Vagina (tissue), 2 donors: ENCODE measurements at places on chromosomes 2 and 18.

DNA sequence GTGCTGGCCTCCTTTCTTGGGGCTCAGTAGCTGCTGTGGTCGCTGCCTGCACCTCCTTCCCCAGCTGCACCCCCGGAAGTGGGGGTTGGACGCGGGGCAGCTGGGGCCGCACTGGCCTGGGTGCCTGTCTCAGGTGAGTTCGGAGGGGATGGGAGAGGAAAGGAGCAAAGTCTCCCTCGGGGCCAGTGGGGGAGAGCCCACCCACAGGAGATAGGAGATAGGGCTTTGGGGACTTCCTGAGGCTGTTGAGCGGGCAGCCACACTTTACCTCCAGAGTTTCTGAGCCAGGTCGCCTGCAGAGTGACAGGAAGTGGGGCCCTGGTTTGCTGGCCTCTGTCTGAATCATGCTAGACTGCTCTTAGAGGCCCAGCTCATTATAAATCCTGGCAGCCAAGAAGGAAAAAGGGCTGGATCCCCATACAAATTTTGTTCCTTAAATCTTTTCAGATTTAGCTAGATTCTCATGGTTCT, 8.1 kb downstream of the MBP start:
- peak; percentile 67 for DNase-seq

DNA sequence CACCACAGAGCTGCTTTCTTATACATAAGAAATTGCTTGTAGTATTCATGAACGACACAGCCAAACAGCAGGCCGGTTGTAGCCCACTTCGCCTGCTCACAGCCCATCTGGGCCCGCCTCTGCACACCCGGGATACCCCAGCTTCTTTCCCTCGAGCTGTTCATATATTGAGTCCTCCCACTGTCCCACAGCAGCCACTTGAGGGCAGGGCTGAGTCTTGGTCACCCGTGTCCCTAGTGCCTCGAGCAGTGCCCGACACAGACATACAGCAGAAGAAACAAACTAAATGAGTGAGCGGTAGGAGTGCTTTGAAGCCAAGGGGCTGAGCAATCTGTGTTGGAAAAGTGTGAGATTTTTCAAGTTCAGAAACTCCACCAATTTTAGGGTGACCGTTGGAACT, 251.4 kb downstream of the KLHL29 start:
- no peak for DNase-seq

DNA sequence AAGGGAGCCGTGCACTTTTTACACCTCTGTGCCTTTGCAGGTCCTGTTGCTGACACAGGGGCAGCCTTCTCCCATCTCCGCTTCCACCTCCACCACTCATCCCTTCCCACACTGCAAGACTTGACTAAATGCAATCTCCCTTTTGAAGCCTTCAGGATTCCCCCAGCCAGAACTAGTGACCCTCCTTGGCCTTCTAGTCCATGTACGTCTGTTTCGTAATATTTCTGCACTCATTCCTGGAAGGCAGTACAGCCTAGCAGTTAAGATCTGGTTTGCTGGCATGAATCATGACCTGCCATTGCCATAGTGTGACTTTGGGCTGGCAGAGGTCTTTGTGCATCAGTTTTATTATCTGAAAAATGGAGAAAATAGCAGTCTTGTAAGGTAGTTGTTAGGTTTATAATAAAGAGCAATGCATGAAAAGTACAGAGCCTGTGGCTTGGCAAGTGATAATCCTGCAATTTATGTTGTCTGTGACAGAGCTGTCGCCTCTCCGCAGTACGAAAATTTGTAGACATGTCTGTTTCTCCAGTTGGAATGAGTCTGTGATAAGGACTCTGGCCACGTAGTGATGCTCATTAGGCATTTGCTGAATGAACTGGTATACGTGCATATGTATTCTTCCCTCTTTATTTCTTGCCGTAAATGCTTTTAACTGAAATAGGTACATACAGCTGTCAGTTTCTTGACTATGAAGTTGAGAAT, 36.7 kb downstream of the NCK2 start:
- no peak for DNase-seq

GRCh38 chr2:176150584-176151441, 537 bp upstream of the HOXD4 start:
- DNase-seq: no peak

DNA sequence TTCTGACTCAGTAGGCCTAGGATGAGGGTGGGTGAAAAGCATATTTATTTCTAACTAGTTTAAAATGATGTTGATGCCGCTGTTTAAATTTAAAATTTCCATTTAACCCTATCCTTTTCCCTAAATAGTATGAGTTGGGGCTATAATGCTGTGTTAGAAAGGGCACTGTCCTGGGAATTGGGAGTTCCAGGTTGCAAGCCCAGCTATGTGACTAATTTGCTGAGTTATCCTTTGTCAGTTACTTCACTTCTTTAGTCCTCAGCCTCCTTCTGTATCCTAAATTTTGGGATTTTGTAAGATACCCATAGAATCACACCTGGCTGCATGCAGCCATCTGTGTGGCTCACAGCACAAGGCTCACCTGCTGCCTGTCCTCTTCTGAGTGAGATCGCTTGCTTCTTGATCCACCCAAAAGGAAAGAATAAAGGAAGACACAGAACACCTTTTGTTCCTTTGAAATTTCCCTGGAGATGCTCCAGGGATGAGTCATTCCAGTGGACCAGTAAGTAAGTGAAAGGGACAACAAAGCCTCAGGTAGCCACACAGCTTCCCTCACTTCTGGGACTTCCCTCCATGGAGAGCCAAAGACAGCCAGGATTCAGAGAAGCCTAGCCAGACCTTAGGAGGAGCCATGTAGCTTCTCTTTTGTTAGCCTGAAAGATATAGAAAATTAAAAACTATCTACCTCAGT, 97.2 kb downstream of the DTNA start:
- DNase-seq: no peak

- DNase-seq: no peak
These were observed 19.6 kb downstream of the ENOSF1 start for GRCh38 chr18:692824-693223.

DNA sequence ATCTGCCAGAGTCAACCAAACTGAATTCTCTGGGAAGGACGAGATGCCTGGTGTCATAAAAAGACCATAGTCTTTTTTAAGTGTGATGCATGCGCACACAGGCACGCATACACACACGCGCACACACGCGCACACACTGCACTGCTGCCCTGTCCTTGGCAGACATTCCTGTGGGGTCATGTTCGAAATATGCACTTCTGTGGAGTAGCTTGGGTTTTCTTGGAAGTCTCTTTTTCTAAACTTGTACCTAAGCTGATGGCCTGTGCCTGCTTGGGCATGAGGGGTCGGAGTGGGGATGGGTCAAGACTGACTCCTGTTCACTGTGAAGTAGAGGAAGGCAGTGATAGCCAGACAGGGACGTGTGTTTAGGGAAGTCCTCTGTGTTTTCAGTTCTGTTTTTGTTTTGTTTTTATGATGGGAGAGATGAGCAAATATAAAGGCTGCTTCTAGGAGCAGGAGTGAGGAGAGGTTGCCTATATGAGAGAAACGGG, 4.0 kb upstream of the RMC1 start:
- DNase-seq: no peak

DNA sequence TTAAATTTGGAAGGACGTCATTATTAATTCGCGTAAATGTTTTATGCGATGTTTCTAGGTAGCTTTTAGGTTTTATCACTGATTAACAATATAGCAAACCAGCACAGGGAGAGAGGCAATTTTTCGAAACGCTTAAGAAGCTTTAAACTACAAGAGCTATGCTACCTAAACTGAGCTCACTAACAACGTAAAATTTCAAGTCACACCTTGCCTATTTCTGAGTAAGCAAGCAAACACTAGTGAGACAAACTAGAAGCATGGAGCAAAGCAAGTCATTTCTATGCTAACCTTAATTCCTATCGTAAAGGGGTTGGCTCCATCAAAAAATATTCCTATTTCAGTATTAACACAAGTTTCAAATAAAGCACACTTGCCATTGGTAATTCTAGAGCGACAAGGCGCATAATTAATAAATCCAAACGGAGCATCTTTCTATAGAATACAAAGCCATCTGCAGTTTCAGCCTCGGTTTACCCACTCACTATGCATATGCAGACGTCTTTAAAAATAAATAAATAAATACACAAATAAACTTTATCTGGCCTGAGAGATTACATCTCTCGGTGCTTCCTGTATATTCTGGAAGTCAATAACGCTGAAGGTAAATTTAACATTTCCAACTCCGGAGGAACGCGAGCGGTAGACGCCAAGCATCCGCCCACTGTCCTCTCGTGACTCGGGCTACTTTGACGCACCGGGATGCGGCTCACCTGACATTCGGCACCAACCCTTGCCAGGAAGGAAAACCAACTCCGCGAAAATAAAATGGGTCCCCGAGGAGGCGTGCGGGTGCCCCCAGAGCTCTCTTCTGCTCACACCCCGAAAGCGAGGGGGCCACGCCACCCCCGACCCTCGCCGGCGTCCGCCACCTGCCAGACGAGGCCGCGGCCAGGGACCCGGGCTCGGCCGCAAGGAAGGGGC, 947 bp downstream of the ITSN2 start:
- no peak for DNase-seq

GRCh38 chr2:6865346-6866274, at the start of gene CMPK2:
CMPK2 (minus strand) TSS chr2:6865907; CDS start chr2:6865696, 211 bp downstream.
- DNase-seq: no peak

DNA sequence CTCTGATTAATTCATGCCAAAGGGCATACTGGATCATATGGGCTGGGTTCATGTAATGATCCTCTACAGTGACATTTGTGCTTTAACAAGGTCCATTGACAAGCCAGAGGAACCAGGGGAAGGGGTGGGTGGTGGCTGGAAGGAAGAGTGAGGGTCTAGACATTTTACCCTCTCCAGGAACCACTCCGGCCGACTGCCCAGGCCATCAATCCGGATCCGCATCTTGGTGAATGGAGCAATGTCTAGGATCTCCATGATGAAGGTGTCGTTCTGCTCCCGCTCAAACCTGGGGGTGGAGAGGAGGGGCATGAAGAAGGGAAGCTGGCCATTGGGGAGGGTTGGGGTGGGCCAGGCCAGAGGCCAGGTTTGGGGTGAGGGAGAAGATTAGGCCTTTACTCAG, 147.5 kb downstream of the LOXHD1 start:
- DNase-seq: no peak

- no peak for DNase-seq
These were observed 58.3 kb downstream of the INSIG2 start for GRCh38 chr2:118146315-118147283.

DNA sequence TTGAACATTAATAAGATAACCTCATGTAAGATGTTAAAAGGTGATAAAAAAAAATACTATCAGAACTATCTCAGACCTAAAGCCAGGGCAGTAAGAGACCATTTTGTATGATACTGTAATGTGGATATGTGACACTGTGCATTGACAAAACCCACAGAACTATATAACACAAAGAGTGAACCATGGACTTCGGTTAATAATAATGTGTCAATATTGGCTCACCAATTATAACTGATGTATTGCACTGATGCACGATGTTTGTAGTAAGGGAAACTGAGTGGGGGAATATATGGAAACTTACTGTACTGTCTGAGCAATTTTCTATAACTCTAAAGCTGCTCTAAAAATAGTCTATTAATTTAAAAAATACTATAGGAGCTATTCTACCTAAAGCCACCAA, 40.7 kb upstream of the PARD3B start:
- DNase-seq: no peak

- DNase-seq: no peak
These were observed 218.0 kb downstream of the PHLPP1 start for GRCh38 chr18:62933261-62933887.

- DNase-seq: no peak
These were observed 48.5 kb downstream of the CDK15 start for GRCh38 chr2:201854841-201855240.

DNA sequence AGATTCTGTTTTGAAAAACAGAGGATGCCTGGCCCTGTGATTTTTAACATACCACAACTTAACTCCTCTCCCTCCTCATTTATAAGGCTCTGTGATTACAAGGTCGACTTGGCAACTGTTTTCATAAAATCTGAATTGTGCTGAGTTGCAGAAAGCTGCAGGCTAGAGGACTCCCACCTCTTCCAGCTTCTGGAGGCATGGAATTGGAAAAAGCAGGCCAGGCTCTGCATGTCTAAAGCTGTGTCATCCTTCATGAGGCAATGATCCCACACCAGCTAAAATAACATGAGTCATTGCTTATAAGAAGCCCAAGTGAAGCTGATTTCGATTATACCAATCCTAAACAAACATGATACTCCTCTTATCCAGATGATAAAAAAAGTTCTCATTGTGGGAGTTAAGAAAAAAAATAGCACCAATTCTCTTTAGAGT, 11.7 kb downstream of the ARHGAP28 start:
- DNase-seq: no peak

- DNase-seq: no peak
These were observed 34.6 kb downstream of the RDH14 start for GRCh38 chr2:18525852-18526251.

GRCh38 chr2:227160164-227160563, 3.8 kb downstream of the COL4A4 start:
- no peak for DNase-seq

DNA sequence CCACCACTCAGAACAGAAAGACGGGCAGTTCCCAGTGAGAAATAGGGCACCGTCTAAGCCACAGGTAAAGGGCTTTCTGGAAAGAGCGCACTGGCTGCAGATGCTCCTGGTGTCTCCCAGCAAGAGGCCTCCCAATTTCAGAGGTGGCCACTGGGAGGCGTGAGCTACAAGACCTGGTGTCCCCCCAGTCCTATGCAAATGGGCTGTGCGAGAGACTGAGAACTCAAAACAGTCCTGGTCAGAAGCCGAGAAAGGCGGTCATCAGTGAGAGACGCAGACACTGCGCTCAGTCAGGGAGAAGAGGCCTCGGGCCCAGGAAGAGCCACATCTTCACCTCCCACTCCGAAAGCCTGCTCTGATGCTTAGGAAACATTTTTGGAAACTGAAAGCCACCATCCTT, 179.5 kb downstream of the EIPR1 start:
- no peak for DNase-seq

DNA sequence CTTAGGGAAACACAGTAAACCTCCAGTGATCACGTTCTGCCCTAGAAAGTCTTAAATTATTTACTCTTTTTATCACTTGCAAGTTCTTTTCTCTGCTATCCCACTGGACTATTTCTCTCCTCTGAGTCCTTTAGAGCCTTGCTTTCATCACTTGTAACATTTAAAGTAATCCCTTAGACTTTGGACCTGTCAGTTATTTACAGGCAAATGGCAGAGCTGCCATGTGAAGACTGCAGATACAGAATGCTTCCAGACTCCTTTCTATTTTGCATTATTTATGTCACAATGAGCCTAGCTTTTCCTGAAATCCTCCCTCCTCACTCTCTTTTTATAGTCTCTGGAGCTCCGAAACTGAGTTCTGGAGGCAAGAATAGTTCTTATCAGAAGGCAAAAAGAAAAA, 325.6 kb upstream of the TRIB2 start:
- DNase-seq: no peak

- no peak for DNase-seq
These were observed 10.5 kb downstream of the ACVR2A start for GRCh38 chr2:147855316-147855715.

DNA sequence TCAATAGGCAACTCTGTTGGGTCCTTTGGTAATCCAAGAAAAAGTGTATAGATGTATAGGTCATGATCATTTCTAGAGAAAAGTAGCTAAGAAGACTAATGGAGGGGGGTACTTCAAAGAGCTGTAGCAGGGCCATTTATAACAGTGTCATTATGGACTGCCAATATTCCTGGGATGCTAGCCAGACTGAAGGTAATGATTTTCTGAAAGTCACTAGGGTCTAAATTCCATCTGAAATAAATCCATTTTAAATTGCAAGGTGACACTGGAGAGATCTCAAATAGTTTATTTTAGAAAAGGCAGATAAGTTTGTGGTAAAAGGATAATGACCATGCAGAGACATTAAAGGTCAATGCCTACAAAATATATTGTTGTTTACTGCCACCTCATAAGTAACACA, 4.5 kb upstream of the SPC25 start:
- no peak for DNase-seq

GRCh38 chr18:61852496-61852895, 40.3 kb downstream of the RNF152 start:
- DNase-seq: no peak

- no peak for DNase-seq
These were observed 164.7 kb downstream of the DNAH7 start for GRCh38 chr2:195903956-195904355.
